Stimulated activated CD4-positive, alpha-beta T cell treated with anti-CD3 and anti-CD28 coated beads, Interleukin-2, amount 100 ng/mL, for 24 hours (primary cell): ENCODE measurements at places on chromosomes 5 and 9.

- DNase-seq, result no peak
Measured at GRCh38 chr9:137168573-137168903, 1.3 kb downstream of the LRRC26 start.

DNA sequence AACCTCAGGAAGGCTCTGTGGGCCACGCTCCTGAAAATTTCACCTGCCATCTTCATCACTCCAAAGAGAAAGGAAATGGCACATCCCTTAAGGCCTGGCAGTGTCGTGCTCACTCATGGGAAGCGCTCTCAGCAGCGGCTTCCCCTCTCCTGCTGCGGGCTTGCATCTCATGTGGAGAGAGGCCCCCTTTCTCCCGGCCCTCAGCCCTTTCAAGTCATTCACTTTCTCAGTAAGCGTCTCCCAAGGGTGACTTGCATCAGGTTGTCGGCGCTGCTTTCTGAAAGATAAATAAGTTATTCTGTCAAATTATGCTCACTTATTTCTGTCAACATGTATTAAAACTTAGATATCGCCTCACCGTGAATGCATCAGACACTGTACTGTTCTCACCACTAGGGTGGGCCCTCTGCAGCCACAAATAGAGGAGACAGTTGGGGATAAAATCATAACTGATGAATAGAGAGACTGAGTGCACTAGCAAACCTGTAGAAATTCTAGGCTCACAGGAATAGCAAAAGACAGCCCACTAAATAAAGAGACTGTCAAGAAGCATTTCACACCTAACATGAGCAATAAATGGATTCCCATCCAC, 174.6 kb downstream of the RFK start:
- no peak for DNase-seq

DNA sequence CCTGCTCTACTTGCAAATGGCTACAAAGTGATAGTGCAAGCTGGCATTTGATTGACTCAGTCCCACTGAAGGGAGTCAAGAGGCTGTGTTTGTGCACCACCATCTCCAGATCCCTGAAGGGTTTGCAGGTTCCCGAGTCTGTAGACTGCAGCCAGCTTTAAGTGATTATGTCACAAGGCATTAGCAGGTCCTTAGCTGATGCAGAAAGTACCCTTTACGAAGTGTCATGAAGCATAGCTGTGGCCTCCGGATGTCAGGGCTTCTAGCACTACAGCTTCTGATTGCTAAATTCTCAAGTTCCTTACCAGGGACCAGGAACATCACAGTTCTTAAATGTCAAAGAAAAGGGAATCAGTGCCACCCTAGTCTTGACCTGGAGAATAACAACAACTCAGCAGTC, 311.3 kb upstream of the TRPC7 start:
- no peak for DNase-seq

DNA sequence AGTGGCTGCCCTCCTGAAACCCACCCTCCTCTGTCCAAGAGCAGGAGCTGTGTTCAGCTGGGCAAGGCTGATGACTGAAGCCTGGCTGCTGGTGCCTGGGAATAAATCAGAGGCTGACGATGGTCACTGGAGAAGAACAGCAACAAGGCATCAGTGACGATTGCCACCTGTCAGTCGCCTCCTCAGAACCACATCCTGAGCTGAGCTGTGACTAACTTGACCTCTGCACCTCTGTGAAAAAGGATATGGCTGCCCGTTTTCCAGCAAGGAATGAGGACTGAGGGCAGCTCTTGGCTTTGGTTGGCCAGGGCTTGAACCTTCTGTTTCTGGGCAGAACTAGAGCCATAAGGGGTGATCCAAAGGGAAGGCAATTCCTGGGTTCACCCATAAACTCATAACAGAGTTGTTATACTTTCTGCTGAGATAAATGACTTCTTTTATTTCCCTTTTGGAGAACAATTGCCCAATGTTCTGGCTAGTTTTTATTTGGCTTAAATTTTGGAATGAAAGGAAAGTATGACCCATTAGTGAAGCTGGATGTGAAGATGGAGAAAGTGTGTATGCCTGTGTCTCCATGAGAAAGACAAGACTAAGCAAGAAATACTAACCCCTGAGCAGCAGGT, 40.1 kb downstream of the TRIP13 start:
- DNase-seq, result no peak

- no peak for DNase-seq
Measured at GRCh38 chr5:83510260-83510659, 38.7 kb downstream of the VCAN start.

DNA sequence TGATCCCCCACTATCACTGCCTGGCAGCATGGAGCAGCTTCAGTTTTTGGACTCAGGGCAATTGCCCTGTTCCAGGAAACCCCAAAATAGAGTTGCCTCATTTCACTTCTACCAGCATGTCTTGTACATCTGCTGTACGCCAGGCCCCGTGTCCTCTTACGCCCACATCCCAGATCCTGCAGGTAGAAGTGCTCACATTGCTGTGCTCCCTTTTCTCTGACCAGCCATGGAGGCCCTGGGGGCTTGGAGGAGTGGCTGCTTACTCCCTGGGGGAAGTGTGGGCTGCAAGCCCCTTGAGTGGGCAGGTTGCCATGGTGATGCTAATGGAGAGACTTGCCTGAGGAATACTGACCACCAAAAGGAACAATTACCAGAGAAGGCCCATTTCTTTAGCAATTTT, 55.6 kb upstream of the KCNIP1 start:
- no peak for DNase-seq

- DNase-seq, result no peak
Measured at GRCh38 chr5:90113108-90113507, 296.4 kb downstream of the CETN3 start.

- no peak for DNase-seq
Measured at GRCh38 chr9:129353697-129354336, 175.8 kb upstream of the IER5L start.

DNA sequence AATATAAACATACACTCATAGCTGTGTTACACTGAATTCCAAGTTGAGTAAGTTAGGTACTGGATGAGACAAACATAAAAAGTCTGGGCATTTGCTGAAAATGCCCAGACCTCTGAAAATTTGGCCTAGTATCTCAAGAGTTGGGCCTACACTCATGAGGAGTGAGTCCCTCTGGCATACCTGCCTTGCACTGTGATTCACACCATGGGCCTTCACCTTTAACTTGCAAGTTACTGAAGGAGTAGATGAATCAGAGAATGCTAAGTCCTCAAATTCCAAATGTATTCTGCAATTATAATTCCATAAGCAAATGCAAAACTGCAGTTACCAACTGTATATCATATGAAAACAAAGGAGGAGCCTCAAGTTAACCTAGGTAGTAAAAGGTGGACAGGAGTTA, 32.3 kb upstream of the C9orf40 start:
- DNase-seq, result no peak

DNA sequence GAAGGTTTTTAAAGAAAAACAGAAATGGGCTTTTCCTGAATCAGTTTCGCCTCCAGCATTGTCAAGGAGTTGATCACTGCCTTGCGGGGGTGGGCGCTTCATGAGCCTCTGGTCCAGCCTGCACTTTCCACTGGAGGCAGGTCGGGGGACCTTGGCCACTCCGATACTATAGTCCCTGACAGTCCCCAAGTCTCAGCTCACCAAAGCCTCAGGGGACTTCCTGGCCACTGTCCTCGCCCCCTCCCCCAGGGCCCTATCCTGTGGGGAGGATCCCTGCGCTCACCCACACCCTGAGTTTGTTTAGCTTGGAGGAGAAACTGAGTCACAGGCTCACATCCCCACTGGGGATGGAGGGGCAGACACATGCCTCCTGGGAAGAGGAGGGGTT, 1.4 kb downstream of the SLC6A19 start:
- DNase-seq, result no peak
